Cerebellar nuclear complex (tissue), 1 donor: ENCODE measurements at places on chromosomes 16 and 17.

DNA sequence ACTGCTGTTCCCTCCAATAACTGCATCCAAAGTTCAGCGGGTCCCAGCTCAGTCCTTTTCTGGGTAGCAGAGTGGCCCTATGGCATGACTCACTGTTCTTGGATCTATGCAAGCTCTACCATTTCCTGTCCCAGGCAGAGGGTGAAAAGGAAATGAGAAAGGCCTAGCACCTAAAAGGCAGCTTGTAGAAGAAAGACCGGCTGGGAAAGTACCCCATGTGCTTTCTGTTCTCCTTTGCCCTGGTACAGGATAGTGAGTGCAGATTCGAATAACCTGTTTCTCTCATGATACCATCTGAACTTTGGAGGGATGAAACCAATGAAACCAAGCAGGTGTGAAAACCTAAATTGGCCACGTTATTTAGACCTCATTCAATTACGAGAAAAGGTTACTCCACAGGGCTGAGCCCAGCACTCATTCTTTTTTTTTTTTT, 12.7 kb upstream of the HASPIN start:
- DNase-seq: no peak

GRCh38 chr17:79317916-79318315, 243.3 kb downstream of the ENGASE start:
- DNase-seq: no peak

- no peak for DNase-seq
Observed at GRCh38 chr16:68792465-68793324, 50.6 kb upstream of the TANGO6 start.

- DNase-seq: no peak
Observed at GRCh38 chr16:4537376-4538343, 913 bp downstream of the CDIP1 start.
